Hindlimb muscle (tissue), 1 donor: ENCODE measurements at places on chromosomes 3 and 15.

- peak; percentile 4 for DNase-seq
These were observed 556 bp downstream of the CHP1 start for GRCh38 chr15:41231422-41232226.

- no peak for DNase-seq
These were observed 77.5 kb downstream of the IGF1R start for GRCh38 chr15:98725874-98726273.

DNA sequence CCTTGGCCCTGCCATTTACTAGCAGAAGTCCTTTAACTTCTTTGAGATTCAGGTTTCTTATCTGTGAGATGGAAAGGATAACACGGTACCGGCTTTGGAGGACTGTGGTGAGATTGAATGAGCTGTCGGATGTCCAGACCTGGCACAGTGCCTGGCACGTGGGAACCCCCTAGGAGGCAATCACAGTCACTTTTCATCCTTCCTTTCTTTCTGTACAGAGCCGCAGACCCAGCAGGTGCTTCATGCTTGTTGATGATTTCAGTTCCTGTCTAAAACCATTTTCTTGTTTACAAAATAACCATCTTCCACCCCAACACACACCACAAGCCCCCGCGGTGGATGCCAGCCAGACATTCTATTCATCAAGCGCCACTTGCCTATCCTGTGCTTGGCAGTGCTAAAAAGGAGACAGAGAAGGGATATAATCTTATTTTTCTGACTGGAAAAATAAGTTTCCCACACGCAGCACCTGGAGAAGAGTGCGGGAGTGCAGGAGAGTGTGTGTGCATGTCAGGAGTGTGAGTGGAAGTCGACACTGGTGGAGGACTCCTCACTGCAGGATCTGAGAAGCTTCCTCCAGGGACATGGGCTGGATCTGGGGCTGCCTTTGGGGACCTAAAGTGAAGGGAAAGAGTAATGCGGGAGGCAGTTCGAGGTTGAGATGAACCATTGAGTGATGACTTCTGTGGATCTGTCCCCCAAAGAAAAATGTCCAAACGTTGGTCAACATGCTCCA is 85.7 kb downstream of the ST6GAL1 start:
- no peak for DNase-seq

DNA sequence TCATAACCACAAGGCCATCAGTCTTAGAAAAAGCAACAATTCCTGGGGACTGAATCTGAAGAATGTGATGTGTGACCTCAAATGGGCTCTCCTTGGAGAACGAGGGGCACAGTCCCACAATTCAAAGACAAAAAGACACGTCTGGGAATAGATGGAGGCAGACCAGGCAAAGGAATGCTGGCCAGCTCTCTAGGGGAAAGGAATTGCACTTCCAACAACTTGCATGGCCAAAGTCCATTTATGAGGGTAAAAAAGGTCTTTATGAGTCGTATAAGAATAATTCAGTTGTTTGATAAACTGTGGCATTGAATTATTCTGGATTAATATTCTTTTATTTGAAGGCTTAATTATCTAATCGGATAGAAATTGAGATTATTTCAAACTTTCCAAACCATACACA is 180.5 kb upstream of the FEZF2 start:
- no peak for DNase-seq

DNA sequence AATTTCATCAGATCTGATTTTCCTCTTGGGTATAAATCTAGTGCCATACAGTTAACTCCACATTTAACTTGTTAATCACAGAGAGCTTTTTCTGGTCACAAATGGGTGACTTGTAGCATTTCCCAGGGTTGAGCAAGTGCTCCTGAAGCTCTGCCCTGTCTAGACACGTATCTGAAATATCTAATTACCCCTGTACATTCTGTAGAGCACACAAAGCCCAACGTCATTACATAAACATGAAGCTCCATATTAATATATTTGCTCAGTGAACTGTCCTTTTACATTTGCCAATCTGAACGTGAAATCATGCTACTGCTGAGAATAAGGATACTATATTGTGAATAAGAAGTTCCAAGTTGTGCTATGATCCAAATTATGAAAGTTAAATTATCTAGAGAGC is 49.0 kb downstream of the THBS1 start:
- DNase-seq: no peak

DNA sequence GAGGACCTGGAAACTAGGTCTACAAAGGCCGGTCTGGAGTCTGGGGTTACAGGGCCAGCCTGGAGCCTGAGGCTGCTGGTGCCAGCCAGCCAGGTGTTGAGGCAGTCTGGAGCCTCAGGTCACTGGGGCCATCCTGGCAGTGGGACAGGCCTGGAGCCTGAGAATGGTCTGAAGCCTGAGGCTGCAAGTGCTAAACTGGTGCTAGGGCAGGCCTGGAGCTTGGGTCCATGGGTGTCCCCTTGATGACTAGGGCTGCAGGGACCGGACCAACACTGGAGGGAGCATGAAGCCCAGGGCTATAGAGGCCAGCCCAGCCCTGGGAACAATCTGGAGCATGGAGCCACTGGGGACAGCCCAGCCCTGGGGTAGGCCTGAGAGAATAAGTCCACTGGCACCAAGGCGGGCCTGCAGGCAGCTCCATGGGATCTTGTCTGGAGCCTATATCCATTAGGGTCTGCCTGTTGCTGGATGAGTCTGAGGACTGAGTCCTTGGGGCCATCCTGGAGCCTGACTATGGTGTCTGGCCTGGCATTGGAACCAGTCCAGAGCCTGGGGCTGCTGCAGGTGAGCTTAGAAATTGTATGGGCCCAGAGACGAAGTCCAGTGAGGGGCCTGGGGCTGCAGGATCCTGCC is 101.9 kb downstream of the GLDN start:
- no peak for DNase-seq

DNA sequence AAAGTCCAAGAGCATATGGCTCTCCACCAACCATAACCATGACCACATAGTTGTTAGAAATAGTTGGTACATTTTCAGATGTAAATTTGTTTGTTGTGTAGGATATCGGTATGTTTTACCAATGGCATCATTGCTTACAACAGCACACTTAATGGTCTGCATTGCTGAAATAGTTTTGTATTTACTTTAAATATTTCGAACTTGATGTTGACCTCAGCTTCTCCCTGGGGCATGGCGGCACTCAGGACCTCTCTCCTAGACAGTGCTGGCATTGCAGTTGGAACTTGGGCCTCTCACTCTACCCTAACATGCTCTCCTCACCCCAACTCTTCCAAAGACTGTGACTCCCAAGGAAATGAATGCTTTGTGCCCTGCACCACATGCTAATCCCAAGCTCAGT is 5.0 kb downstream of the SLC22A13 start:
- no peak for DNase-seq

DNA sequence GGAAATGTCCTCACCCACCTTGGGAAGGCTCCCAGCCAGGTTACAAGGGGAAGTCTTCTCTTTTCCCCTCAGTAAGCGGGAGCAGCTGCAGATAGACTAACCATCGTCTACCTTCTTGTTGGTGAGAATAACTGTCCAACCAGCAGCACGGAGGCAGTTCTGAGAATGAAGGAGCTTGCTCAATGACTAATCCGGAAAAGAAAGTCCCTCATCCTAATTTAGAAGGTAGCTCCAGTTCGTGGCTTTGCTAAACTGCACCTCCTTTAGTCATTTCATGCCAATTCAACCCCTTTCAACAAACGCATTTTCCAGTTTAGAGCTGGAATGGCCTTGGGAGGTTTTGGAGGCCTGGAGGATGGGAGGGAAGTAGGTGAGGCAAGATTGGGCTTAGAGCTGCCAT is 527.4 kb upstream of the PROK2 start:
- DNase-seq: no peak

- DNase-seq: no peak
These were observed 39.5 kb downstream of the SUSD5 start for GRCh38 chr3:33179132-33179531.

DNA sequence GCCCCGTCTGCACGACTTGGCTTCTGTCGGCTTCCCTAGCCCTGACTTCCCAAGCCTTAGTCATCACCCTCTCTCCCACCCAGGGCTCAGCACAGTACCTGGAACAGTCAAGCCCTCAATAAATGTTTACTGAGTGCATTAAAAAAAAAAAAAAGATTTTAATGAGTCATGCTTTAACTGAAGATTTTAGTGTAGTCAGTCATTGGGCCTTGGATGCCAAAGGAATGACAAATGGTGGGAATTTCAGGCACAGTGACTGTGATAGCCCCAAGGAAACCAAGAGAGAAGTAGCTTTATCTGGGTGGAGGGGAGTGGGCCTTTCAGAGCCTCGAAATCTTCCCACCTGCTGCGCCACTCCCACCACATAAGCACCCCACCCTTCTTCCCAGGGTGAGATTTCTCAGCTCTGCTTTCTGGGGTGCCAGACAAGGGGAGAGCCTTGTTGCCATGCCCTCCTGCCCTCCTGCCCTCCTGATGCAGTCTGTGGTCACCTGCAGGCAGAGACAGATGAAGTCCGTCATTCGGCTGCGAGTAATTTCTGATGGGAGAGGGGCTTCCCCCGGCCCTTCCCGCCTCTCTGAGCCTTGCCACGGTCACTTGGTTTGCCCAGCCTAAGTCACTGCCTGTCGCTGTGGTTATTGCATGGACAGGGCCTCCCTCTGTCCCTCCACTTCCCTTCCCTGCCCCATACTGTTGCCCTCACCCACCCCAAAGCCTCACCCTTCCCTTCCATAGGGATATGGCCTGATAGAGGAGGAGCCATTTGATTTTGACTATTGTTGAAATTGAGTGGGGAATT is 41.8 kb downstream of the SMAD3 start:
- DNase-seq: no peak

- DNase-seq: no peak
These were observed 588.8 kb upstream of the BCHE start for GRCh38 chr3:166425900-166426611.

- no peak for DNase-seq
These were observed 270.0 kb upstream of the HES1 start for GRCh38 chr3:193865896-193866480.

DNA sequence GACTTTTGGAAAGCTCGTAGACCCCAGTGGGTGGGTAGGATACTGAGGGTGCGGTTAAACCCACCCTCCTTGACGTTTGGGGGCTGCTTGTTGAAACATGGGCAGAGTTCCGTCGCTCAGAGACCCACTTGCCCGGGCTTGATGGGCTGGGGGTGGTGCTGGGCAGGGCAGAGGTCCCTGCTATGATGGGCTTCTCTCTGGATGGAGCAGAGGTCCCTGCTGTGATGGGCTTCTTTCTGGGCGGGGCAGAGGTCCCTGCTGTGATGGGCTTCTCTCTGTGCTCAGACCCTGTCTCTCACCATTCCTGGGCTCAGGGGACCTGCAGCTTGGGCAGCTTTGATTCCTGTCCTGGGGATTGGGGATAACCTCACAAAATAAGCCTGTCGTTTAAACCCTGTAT is 45.2 kb downstream of the FBLN2 start:
- no peak for DNase-seq

DNA sequence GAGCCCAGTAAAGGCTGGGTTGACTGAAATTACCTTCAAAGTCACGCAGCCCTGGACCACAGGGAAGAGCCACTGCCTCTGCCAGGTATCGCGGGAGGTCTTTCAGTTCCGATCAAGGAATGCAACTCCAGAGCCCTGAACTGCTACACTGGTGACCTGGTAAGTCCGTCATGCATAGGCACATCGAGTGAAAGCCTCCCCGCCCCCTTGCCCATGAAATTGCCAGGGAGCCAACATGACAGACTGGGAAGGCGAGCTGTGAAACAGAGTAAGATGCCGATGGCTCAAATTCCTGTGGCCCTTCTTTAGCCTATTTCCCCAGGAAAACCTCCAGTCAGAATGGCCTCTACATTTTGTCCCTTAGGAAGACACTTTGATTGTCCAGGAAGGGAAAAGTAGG is 2.3 kb upstream of the GP5 start:
- no peak for DNase-seq

DNA sequence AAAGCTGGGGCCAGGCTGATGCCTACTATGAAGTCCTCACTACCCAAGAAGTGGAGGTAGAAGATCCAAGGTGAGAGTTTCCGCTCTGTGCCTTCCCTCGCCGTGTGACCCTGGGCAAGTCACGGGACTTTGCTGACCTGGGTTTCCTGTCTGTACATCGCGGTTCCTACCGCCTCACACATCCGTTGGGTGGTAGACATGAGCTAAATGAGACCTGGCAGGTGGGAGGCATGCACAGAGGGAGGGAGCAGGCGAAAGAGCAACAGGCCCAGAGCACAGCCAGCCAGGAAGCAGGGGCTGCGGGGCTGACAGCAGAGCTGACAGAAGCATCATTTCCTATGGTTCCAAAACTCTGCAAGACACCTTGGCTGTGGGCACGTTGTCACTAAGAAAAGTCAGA is 157.3 kb upstream of the BHLHE40 start:
- DNase-seq: no peak

DNA sequence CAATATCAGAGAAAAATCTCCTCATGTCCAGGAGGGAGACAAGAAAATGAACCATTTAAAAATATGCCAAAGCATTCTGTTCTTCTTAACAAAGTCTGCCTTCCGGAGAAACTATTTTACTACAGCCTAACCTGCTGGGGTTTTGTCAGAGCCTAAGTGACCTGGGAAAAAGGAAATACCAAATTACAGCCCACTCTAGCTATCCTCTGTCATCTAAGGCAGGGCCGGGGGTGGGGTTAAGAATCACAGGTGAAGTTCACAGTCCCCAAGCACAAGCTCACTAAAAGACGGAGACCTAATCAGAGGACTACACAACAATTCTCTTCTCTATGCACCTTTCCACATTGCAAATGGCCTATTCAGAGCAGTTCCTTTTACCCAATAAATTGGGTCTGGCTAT is 116.6 kb downstream of the TRIM42 start:
- no peak for DNase-seq

DNA sequence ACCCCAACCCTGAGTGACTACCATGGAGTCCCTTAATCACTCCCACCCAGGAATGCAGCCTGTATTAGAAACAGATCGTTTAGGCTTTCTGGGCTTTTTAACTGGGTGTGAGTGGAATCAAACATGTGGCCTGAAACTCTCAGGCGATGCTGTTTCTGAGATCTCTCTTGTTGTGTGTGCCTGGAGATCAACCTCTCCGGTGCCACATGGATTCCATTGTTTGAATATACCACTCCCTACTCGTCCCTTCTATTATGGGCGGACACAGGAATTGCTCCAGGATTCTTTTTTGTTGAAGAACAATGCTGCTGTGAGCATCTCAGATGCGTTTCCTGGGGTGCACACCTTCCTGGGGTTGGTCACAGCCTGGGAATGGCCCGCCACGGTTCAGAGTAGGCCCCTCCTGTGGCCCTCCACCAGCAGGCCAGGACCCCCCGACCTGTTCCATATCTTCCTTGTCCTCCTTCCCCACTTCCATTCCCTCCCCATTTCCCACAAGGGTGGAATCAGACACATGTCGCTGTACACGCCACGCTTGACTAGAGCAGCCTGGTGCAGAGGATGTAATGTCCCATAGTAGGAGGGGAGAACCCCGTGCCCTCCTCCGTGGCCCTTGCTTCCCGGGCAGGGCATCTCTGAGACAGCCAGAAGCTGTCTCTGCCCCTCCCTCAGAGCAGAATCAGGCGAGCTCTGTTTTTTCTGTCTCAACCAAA is 36.4 kb upstream of the PRR23E start:
- no peak for DNase-seq

DNA sequence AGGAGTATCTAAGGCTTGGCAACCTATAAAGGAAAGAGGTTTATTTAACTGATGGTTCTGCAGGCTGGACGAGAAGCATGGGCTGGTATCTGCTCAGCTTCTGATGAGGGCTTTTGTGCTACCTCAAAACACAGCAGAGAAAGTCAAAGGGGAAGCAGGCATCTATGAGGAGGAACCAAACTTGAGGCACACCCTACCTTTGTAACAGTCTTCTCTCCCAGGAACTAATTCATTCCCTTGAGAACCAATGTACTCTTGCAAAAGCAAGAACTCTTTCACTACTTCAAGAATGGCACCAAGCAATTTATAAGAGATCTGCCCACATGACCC is 109.0 kb downstream of the CGGBP1 start:
- DNase-seq: no peak

GRCh38 chr3:195445885-195446284 is 3.1 kb upstream of the ACAP2 start:
- no peak for DNase-seq

- DNase-seq: no peak
These were observed 613.1 kb downstream of the SI start for GRCh38 chr3:164465172-164465571.
